A172 (cell line): ENCODE measurements at places on chromosomes 13 and 19.

DNA sequence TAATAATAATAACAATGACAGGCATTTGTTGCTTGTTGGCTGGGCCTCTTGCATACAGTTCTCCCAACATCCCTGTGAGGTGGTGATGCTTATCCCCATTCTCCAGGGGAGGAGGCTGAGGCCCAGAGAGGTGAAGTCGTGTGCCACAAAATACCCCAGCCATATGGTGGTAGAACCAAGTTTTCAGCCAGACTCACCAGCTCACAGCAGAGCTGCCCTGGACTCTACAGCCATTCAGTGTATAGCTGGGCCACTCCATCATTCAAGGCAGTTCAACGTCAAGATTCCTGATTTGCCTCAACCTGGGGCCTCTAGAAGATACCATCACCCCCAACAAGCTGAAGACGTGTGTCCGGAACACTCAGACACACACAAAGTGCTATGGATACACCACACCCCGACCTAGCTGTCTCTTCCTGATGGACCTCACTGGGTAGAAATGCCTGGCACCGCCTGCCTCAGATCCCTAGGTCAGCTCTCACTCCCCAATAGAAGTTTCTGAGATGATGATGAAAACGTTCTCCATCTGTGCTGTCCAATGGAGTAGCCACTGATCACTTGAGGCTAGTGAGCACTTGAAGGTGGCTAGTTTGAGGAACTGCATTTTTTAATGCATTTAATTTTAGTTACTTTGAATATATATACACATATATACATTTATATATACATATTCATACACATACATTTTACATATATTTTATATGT, 4.3 kb upstream of the CEACAM19 start:
- DNase-seq = no peak

- no peak for DNase-seq
Measured at GRCh38 chr13:114109641-114110041, 22.8 kb downstream of the RASA3 start.

DNA sequence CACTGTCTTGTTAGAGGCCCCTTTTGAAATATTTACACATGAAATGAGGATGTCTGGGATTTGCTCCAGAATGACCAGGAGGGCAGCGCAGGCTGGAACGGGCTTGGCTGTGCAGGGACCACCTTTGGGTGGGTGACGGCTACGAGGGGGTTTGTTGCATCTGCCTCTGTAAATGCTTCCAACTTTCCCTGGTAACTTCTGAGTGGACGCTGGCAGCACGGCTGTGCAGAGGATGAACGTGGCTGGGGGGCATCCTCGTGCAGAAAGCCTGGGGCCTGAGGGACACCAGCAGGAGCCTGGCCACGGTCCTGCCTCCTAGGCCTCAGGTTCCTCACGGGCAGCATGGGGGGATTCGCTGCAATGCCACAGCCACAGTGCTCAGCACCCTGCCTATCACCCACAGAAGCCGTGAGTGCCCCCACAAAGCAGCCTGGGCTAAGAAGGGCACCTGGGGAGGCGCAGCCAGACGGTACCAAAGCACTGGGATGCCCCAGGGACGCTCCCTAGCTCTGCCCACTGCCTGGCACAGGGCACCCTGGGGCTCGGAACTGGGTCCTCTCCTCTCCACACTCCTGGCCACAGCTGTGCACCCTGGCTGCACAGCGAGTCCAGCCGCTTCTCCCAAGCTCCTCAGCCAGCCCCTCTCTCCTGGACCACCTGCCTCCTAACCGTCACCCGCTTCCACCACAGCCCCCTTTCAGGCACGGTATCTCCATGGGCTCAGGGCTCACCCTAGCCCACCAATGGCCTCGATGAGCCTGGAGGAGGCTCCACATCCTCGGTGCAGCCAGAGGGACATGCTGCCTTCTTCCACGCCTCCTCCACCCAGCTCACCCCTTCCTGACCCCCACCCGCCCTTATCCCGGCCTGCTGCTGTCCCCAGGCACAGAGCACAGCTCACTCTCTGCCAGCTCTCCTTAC, 44.5 kb downstream of the MLLT1 start:
- DNase-seq = no peak

- no peak for DNase-seq
Measured at GRCh38 chr19:15787611-15788155, at the start of gene OR10H5. TSS of gene OR10H5 (plus strand) at chr19:15787661. CDS start at chr19:15794049, 6,388 bp downstream.

DNA sequence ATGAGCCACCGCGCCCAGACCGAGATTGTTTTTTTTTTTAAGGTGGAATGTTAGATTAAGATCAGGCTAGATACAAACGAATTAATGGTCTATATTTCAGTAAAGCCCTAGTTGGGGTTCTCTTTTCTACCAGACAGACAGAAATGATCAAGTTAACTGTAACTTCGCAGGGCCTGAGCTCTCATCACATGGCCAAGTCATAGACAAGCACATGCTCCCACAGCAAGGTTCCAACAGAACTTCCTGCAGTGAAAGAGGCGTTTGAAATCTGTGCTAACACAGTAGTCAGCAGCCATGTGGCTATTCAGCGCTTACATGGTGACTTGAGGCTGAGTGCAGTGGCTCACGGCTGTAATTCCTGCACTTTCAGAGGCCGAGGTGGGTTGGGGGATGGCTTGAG, 34.7 kb upstream of the SEMA6B start:
- DNase-seq = no peak

DNA sequence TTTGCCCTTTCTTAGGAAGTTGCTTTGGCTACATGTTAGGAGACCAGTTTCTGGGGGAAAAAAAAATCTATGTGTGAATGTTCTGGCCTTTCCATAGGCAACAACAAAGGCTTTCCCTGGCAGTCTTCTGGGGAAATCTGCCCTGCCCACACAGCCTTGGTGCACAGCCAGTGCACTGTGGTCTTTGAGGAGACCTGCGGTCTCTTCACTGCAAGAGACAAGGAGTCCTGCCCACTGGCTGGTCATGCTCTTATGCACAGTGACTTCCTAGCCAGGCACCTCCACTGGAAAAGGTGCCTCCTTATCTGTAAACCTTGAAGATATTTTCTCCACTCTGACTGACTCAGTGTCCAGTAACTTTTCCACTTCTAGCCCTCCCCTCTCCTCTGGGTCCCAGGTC, 155.1 kb downstream of the SUCLA2 start:
- DNase-seq = no peak

GRCh38 chr19:51690454-51691073, 2.6 kb upstream of the SPACA6 start:
- DNase-seq = peak; percentile 26

- DNase-seq = no peak
Measured at GRCh38 chr19:58531034-58531840, 11.6 kb upstream of the ZBTB45 start.

DNA sequence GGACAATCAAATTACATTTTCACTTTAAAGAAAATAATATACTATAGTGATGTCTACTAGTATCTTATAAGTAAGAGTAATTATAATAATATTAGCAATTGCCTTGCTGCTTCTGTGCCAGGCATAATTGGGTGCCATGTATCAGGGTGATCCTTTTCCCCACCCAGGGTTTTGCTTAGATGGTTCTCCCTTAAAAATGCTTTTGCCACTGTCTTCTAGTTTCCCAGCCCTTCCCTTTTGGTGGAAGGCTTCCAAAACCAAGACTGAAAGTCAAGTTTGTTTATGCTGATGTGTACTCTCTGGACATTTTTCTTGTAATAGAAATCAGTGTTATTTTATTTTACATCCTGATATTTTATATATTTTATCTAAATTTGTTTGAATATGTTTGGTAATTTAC, 77.8 kb downstream of the ITGBL1 start:
- DNase-seq = no peak

- DNase-seq = no peak
Measured at GRCh38 chr13:96696389-96696900, 297.8 kb downstream of the OXGR1 start.

- DNase-seq = no peak
Measured at GRCh38 chr13:88022431-88023208, 351.4 kb downstream of the SLITRK5 start.

DNA sequence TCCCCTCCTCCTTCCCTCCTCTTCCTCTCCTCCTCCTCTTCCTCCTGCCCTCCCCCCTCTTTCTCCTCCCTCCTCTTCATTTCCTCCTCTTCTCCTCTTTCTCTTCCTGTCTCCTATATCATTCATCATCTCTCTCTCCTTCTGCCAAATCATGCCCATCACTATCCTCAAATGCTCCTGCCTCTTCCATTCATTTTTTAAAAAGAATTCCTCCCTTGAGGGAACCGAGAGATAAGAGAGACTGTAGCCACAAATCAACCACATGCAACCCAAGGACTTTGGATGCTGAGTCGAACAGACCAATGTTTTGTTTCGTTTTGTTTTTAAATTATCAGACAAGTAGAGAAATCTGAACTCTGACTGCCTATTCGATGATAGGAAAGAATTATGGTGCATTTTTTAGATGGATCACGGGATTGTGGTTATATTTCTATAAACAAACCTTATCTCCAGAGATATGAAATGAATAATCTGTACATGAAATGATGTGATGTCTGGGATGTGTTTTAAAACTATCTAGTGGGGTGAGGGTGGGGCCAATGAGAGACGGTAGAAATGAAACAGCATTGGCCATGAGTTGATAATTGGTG, 9.5 kb upstream of the ZNF541 start:
- peak; percentile 44 for DNase-seq

DNA sequence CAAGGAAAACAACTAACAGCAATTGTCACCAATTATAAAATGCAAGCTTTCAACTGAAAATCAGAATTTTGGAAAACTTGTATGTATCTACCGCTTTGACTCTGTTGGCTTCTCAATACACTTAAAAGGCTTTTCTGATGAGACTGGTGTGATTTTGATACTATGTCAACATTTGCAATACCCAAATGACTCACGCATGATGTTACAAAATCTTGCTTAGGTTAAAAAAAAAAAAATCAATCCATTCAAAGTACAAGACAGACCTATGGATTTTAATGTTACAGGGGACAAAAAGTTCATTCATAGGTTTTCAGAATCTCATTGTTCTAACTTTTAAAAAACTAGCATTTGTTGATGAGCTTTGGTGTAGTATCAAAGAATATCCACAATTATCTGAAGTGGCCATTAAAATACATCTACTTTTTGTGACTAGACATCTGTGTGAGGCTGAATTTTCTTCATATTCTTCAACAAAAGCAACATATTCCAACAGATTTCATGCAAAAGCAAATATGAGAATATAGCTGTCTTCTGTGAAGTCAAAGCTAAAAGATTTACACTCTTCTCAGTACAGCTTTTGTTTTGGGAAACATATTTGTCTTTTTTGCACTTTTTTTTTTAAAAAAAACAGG, 10.7 kb downstream of the ELF1 start:
- DNase-seq = no peak

DNA sequence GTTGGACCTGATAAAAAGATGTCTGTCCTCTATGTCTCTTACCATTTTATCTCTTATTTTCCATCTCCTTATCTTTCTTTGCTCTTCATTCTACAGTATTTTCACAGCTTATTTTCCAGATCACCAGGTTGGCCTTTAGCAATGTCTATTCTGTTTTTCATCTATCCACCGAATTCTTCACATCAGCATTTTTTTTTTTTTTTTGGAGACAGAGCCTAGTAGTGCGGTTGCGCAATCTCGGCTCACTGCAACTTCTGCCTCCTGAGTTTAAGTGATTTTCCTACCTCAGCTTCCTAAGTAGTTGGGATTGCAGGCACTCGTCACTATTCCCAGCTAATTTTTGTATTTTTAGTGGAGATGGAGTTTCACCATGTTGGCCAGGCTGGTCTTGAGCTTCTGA, 49.0 kb downstream of the DNAJC15 start:
- DNase-seq = no peak

- DNase-seq = no peak
Measured at GRCh38 chr19:38650172-38650775, 2.8 kb downstream of the ACTN4 start.

- DNase-seq = no peak
Measured at GRCh38 chr19:18853755-18854427, 22.1 kb downstream of the UPF1 start.

DNA sequence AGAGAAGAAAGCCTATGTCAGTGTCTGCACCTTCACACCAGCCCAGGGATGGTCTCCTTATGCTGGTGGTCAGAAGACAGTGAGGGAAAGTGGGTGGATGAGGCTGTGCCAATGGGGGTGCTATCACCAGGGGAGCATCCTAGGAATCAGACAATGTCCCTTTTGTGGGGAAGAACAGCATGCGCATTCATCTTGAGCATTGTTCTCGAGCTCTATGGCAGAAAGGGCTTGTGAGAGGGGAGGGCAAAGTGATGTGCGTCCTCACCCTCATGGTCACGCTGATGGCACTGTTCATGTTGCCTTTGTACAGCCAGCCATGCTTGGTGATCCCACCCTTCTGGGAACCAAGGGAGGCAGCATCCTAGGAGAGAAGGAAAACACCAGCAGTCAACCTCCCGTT, 56.1 kb downstream of the DOCK9 start:
- DNase-seq = no peak

- DNase-seq = peak; percentile 22
Measured at GRCh38 chr13:30868799-30869470, 37.1 kb upstream of the MEDAG start.

DNA sequence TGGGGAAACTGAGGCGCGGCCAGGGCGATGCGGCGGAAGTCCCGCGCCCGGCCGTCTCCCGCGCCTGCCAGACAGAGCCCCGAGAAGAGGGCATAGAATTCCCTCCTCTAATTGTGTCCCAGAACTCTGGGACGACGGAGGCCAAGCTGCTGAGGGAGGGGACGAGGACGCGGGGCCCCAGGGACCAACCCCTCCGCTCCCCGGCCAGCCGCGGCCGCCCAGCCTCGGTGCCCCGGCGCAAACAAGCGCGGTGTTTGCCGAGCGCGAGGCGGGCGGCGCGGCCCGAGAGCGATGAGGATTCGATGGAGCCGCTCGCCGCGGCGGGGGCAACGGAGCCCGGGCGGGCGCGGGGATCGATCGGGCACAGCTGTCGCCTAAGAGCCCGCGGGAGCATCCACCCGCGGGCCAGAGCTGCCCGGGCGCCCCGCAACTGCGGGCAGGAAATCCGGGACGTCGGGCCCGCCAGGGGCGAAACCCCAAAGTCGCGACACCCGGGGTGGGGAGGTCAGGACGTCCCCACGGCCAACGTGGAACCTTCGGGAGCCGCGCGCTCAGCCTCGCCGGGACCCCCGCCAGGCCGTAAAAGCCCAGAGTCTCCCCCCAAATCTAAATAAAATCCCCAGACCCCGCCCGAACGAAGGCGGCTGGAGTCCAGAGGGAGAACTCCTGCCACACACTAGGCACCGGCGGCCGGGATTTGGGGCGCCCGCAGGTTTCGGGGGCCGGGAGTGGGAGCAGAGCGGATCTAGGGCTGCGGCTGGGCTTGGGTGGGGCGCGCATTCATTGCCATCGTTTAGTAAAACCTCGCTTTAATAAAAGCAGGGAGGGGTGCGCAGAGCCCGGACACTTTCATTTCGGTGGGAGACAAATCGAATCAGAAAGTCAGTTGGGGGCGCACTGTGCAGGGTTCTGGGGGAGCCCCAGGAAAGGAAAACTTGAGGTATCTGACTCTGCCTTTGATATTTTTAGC, 3.6 kb upstream of the ONECUT3 start:
- DNase-seq = no peak

DNA sequence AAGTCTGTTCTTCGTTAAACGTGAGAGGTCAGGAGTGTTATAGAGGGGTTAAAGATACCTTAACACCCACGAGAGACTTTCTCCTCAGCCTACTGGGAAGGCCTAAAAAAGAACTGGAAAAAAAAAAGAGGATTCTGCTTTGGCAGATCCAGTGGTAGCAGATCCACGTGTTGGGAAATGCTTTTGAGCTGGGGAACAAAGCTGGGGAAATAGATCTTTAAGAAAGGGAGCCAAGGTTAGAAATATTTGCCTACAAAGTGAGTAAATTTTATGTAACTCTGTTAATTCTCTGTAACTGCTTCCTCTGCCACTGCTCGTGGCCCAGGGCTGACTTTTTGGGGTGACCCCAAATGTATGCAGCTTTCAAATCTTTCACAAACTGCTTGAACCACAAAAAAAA, 11.7 kb downstream of the RFX2 start:
- DNase-seq = no peak

- DNase-seq = no peak
Measured at GRCh38 chr19:14654786-14655560, 19.7 kb downstream of the ADGRE3 start.
